NCI-H510A (cell line): ENCODE measurements at places on chromosomes 11 and 22.
A peak's percentile ranks its signal among the peaks of the same experiment; 100 is the strongest.

- no peak for DNase-seq
Measured at GRCh38 chr11:57798905-57799559, 37.4 kb downstream of the CTNND1 start.

DNA sequence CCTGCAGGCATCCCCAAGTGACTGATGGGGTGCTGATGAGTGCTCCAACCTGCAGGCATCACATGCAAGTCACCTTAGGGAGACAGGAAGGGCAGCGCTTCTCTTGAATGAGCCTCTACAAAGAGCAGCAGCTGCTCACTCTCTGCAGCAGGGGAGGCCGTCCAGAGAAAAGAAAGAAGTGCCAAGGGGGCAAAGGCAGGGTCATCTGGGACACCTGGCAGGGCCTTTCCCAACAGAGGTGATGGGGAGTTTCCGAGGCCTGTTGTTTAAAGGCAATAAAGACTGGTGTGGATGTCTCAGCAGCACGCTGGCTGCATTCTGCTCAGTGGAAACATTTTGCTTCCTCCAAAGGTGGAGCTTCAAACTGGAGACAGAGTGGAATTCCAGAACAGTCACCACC, 113.7 kb downstream of the ETS1 start:
- DNase-seq: peak; percentile 12

- peak; percentile 34 for DNase-seq
Measured at GRCh38 chr22:29477723-29478318, 2.2 kb upstream of the NEFH start.

DNA sequence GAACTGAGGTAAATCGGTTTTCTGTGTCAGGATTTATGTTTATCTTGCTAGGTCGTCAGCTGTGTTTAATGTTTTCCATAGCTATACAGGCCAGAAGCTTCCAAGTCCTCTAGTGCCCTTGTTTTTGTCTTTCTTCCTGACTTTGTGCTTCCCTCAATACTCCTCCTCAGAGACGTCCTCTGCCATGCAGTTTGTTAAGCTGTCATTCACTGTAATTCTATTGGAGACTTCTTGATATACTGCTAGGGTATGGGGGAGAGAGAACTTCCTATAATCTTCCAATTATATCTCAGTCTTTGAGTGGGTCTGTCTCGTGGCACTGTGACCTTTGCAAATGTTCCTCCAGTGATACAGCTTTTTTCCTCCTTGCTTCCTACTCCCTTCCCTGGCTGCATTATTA, 327.3 kb upstream of the ANO5 start:
- no peak for DNase-seq

- DNase-seq: no peak
Measured at GRCh38 chr11:122690384-122690783, 34.9 kb downstream of the UBASH3B start.

DNA sequence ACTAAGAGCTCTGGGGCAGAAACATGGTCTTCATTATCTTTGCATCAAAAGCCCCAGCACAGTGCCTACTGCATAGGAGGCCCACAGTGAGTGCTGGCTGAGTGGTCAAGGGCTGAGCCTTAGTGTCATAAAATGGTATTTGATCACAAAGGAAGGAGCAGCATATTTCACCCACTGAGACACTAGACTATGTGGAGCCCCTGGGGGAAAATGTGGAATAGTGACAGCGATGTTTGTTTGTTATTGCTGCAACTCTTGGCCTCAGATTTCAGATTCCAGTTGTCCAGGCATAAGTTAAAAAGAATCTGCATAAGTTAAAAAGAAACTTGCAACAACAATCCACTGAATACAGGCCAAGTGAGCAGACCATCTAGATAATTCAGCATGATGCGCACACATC, 7.0 kb downstream of the KIRREL3 start:
- no peak for DNase-seq

DNA sequence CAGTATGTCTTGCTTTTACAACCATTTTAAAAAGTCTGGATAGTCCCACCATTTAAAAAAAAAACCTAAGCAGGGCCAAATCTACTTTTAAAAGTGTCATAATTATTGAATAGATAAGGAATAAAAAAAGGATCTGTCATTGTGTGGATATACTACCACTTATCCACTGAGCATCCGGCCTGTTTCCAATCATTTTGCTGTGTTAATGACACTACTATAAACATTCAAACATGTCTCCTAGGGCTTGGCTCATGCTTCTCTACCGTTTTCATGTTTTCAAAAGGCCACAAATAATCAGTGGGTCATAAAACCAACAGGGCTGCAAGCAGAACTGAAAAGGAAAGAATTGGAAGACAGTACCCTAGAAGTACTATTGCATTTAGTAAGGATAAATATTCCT, 12.5 kb upstream of the C22orf39 start:
- DNase-seq: no peak

DNA sequence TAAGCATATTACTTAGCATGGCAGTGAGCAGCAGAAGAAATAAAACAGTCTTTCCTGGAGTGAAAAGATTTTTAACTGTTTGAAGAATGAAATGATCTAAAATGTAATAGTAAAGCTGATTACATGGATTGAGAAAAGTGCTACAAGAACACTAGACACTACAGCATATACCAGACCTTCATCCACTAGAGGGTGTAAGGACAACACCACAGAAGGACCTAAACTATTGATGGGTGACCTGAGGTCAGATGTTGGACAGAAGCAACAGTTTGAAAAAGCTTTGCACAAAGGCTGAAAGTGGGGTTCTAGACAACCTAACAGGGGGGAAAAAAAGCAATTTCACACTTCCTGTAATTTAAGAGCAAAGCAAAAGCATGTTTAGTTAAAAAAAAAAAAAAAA, 97.7 kb downstream of the RBFOX2 start:
- no peak for DNase-seq

DNA sequence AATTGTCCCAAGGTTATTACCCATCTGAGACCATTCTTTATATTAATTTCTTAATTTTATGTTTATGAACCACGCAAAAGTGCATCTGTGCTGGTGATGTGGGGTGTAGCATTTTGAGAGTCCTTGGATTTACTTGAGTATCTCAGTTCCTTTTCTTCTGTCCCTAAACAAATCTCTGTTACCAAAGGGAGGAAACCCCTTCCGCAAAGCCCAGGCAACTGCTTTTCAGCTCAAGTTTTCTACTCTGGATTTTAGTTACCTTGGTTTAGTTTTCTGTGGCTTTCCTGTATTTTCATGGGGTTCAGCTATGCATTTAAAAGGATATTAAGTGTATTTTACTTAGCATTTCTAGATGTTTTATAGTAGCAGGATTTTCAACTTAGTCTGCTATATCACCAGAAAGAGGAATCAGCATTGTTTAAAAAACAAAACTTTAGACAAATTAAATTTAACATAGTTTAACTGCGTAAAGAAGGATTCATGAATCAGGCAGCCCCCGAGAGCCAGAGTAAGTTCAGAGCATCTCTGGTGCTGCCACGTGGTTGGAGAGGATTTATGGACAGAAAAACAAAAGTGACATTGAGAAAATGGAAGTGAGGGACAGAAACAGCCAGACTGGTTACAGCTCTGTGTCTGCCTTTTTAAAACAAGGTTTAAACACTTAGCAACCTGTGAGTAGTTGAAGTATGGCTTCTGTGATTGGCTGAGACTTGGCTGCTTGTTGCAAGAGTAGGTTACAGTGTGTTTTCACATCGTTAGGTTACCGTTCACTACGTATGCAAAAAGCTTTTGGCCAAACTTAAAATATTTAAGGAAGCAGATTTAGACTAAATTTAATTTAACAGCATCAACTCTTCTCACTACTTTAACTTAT, 9.6 kb downstream of the ADM start:
- no peak for DNase-seq

- no peak for DNase-seq
Measured at GRCh38 chr22:37430941-37431340, 3.7 kb upstream of the ELFN2 start.
